ENCODE measurements at places on chromosomes 6 and 20.

- DNase-seq, result no peak
Observed at GRCh38 chr6:53813096-53813495, 18.3 kb downstream of the LRRC1 start.

- no peak for DNase-seq
Observed at GRCh38 chr6:43803055-43803782, 33.2 kb downstream of the VEGFA start.

GRCh38 chr6:20833881-20834515, 299.7 kb downstream of the CDKAL1 start:
- no peak for DNase-seq

DNA sequence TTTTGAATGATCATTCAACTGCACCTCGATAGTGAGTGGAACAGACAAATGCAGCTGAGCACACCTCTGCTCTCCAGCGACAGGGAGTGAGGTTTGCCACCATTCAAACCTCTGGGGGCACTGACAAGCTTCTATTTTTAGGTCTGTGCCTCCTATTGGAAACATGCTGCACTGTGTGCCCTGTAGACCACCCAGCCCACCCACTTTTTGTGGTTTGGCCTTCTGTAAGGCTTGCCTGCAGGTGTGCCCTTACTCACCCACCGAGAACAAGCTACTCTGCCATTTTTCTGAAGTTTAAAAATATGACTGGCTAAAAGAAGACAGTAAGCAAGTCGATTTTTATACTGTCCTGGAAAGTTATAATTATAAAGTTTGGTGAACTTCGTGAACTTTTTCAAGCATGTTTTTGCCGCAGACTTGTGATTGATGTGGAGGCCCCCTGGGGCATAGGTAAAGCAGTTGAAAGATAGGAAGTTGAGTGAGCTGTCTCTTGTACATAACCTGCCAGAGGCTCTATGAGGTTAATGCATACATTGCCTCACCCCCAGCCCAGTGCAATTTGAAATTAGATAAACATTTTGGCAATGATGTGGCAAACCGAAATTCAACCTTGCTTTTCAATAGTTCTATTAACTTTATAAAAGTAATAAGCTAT, 53.8 kb downstream of the ADGRG6 start:
- no peak for DNase-seq

DNA sequence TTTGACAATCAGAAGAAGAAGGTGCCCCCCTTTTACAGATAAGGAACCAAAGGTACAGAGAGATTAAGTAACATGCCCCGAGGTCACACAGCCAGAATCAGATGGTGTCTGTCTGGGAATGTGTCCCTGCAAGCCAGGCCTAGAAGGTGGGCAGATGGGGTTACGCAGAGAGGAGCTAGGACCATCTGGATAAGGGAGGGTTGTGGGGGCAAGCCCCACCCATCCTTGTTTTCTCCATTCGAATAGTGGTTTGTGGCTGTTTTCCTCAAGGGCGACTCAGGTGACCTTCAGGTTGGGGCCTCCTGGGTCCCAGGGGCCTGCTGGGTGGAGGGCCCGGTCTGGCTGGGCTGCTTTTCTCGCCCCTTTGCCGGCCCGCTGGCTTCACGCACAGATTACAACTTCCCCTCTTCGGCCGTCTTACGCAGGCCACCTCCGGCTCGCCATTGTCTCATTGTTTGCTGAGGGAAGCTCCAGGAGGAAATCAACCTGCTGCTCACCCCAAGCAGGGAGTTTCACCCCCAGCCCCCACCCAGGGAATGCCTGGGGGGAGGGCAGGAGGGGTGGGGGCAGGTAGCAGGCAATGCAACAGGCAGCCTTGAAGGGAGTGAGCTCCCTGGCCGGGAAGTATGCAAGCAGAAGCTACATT, 30.8 kb upstream of the CSNK2A1 start:
- no peak for DNase-seq

DNA sequence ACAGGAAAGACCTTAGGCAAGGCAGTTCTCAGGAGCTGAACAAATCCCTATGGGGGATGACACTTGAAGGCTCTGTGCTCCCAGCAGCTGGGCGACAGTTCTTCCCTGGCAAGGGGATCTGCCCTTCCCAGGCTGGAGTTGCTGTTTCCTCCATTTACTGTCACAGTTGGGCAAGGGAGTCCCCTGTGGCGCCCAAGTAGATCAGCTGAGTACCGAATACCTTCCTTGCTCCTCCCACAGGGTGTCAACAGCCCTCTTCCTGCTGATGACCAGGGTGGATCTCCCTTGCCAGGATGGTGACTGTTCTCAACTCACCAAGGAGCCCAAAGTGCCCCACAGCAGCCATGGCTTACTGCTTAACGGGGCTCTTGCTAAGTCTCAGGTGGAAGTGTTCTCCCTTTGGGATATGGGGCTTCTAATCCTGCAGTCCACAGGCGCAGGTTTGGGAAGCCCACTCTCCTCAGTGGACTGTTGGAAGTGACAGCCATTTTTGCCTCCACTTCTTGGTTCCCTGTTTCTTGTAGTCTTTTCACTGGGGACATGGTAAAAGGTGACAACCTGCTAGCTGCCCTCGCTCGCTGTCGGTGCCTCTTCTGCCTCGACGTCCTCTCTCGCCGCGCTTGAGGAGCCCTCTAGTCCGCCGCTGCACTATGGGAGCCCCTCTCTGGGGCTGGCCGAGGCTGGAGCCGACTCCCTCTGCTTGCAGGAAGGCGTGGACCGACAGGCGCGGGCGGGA, 5.7 kb upstream of the PSMG4 start:
- DNase-seq, result no peak

GRCh38 chr20:60104993-60105803, 147.0 kb downstream of the CDH26 start:
- DNase-seq, result no peak

- DNase-seq, result no peak
Observed at GRCh38 chr6:11143394-11144371, 32.2 kb upstream of the ERVFRD-1 start.

DNA sequence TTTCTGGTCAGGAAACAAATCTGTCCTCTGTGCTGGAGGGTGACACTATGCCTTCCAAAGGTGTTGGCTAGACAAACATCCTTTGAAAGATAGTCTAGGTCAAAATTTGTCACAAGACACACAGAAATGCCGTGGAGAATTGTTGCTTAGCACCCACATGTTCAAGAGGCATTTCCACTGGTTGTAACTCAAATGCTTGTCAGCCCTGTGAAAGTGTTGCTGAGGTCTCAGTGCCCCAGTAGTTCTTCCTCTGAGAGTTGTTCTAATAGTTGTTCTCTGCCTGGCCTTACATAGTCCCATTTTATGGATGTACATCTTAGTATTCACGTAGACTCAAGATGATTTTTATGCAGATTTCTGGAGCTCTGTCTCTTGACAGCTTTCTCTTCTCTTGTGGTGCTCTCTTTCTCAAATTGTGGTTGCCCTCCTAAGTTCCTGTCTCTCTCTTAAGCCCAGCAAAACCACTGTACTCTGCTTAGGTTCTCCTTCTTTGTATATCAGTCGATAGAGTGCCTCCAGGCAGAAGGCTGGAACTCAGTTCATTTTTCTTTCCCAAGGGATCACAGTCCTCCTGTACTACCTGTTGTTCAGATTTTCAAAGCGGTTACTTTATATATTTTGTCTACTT, 39.5 kb upstream of the REV3L start:
- no peak for DNase-seq

DNA sequence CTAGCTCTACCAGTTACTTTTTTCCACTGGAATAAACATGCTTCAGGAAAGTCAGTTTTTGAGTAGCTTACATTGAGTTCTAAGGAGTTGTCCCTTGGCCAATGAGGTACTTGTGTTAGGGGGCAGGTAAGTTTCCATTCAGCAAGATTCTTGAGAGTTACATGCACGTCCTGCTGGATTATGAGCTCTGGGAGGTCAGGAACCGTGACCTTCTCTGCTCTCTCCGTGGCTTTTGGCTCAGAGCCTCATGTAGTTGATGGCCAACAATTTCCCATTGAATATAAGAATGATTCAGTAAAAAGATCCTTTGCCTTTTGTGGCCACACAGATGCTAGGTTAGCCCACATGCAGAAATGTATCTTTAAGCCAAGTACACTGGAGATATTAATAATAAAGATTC, 181.8 kb upstream of the RALGAPA2 start:
- no peak for DNase-seq

GRCh38 chr20:32893263-32894025, 34.7 kb downstream of the EFCAB8 start:
- DNase-seq, result no peak

DNA sequence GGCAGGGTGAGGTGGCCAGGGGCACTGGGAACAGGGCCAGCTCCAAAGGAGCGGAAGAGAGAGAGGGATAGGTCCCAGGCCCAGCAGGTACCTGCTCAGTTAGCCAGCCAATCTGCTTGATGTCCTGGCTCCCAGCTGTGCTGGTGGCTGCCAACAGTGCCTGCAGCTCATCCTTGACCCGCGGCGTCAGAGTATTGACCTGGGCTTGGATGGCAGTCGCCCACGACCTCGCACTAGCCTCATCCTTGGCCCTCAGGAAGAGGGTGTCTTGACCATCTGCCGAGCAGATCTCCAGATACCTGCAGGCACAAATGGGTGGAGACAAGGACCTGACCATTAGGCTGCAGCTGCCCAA, 11.1 kb upstream of the CDK5RAP1 start:
- DNase-seq, result no peak

DNA sequence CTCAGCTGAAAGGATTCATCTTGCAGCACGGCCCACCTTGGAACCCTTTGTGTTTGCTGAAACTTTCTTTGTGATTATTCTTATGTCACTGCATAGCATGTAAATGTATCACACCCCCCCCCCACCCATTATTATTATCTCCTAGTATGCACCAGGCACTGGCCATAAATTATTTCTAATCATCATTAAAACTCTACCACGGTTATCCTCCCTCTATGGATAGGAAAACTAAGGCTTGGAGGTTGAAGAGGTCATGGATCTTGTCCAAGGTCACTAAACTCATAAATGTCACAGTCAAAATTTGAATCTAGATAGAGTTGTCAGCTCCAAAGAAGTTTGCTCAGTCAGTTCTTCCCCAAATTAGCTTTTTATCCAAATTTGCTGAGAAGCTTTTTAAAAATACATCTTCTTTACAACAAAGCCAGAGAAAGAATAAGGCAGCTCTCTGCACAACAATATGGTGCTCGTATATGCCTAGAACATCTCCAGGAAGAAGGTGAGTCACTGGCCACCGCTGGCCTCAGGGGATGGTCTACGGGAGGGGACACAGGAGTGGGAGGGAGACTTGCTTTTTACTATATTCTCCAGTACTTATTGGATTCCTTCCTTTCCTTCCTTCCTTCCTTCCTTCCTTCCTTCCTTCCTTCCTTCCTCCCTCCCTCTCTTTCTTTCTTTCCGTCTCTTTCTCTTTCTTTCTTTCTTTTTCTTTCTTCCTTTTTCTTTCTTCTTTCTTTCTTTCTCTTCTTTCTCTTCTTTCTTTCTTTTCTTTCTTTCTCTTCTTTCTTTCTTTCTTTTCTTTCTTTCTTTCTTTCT, 134.5 kb downstream of the VEGFA start:
- DNase-seq, result no peak

DNA sequence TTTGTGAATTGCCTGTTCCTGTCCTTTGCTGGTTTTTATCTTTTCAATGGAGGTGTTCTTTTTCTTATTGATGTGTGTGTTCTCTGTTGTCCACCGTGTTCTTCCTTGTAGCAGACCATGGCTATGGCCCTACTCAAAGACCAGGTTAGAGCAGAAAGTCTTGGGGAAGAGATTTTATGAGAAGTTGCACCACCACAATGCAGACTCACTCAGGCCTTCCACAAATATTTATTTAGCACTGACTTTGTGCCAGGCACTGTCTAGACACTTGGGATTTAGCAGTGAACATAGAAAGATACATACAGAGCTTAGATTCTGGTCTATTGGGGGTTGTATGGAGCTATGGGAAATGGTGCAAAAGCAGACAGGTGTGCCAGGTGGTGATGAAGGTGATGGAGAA, 98.8 kb downstream of the DTD1 start:
- DNase-seq, result no peak

DNA sequence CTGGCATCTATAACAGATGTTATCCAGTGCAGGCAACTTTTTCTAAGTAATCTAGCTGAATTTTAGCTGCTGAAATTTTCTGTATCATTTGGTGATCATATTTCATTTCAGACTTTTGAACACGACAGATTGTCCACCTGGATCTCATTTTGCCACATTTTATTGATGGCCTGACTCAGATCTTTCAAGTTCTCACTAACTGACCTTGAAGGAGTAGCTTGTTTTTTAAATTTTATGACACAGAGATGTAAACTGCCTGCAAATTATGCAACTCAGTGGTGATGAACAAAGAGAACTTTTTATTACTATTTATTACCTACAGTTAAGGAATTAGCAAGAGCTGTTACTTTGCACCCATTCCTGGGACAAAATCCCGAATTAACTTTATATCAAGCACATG, 366.4 kb downstream of the PAX1 start:
- no peak for DNase-seq

- DNase-seq, result no peak
Observed at GRCh38 chr20:49831022-49831769, 18.6 kb downstream of the SLC9A8 start.

- DNase-seq, result no peak
Observed at GRCh38 chr6:107982486-107982885, 24.5 kb upstream of the SEC63 start.

DNA sequence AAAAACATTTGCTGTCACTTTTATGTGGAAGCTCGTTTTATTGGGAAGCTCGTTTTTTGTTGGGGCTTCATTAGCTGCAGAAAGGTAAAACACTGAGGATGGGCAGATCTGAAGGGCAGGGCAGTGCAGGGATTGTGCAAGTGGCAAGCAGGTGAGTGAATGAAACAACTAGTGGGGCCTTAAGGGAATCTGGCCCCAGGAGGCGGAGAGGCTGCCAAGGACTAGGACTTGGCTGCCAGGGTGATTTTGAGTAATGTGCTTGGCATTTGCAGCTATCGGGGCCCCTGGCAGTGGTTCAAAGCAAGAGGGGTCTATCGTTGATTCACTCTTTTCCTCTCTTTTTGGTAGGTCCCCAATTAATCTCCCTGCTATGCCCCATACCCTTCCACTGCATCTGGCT, 11.5 kb downstream of the IL22RA2 start:
- DNase-seq, result no peak

GRCh38 chr6:113825781-113826180, 31.4 kb upstream of the MARCKS start:
- no peak for DNase-seq

DNA sequence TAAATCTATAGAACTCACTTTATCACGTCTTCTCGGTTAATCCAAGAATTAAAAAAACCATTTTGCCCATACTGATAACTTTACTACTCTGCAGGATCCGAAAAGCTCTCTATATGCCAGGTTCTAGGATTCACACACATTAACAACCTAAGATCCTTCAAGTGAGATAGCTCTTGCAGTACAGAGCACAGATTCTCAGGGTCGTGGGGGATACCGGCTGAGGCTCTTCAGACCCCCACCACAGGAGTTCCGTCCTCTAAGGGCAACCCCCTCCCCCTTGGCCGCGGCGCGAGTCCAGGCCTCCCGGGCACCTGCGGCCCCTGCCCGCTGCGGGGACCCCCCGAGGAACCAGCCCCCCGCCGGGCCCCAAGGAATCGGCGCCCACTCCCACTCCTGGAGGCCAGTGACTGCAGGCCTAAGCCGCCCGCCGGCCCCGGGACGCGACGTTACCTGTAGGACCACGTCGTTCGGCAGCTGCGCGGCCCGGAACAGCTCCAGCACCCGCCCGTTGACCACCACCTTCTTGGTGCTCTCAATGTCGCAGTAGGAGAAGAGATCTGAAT, 892 bp downstream of the REPS1 start:
- DNase-seq, result no peak

- no peak for DNase-seq
Observed at GRCh38 chr20:34199183-34199582, 42.0 kb upstream of the ASIP start.

Measured in GM12878 (cell line).